ENCODE measurements at places on chromosomes 7 and 10.

DNA sequence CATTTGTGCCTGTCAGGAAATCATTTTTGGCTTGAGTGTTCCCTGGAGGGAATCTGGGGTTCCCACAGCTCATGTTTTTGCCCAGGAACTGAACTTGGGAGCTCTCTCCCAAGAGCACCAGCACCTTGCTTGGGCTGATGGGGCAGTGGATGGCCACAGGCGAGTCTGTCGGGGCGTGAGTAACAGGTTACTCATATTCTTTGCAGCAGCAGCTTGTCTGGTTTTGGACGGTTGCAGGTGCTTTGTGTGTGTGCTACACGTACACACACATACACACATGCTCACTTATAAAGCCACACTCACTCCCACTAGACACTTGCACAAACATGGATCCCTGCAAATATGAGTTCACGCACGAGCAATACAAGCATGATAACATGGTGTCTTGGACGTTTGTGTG is 2.9 kb upstream of the PALD1 start:
- DNase-seq: no peak

DNA sequence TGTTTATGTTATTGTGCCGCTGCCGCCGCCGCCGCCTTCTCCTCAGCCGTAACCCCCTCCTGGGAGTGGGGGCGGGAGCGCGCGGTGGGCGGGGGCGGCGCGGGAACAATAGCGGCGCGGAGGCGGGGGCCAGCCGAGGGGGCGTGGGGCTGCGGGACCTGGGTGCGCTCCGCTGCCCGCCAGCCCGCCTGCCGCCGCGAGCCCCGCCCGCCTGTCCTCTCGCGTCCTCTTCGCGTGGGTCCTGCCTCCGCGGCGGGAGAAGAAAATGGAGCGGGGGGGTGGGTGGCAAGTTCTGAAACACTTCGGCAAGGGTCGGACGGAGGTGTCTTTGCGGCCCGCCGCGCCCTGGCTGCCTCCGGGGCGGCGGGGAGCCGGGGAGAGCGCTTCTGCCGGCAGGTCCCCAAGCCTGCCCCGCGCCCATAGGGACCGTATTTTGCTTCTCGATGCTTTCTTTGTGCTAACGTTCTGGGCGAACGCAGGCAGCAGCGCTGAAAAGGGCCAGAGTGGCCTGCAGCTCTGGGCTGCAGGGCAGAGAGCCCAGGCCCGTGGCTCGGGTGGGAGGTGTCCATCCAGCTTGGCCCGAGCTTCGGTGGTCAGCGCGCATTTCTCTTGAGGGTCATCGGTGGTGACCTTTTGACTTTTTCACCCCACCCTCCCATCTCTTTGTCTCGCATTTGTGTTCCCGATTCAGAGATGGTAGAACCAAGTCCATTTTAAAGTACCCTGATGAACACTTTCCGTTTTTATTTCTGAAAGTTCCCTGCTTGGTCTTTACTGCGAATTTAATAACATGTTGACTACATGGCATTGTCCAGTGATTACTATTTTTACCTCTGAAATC is 613 bp downstream of the MAPK8 start:
- DNase-seq: peak; percentile 74

DNA sequence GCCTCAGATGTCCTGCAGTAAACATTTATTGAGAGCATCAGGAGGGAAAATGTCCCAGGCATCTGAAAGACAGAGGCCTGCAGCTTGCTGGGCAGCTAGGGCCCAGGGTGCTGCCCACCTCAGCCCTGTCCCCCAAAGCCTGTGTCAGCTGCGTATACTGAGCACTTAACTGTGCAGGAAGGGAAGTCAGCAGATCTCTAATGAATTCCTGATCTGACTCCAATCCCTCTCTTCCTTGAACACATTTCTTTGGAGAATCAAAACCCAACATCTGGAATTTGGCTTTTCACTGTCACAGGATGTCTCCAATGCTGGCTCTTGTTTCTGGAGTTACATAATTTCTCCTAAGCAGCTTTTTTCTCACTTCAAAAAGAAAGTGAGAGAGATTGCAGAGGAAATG is 364.7 kb upstream of the NFE2L3 start:
- DNase-seq: no peak

GRCh38 chr7:50307368-50308032 is 3.0 kb downstream of the IKZF1 start:
- DNase-seq: peak; percentile 88

DNA sequence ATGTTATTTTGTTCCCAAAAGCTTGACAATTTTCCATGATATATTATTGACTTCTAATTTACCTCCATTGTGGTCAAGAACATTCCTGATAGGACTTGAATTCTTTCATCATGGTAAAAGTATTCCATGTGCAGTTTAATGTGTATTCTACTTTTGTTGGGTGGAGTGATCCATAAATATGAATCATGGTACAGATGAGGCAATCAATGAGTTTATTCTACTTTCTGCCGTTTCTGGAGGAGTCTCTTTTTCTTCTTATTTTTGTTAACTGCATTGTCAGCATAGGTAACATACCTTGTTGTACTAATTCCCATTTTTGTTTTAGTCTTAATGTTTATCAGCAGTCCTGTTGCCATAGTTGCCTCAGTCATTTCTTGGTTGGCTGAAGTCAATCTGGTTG is 69.6 kb downstream of the SHOC2 start:
- DNase-seq: no peak

DNA sequence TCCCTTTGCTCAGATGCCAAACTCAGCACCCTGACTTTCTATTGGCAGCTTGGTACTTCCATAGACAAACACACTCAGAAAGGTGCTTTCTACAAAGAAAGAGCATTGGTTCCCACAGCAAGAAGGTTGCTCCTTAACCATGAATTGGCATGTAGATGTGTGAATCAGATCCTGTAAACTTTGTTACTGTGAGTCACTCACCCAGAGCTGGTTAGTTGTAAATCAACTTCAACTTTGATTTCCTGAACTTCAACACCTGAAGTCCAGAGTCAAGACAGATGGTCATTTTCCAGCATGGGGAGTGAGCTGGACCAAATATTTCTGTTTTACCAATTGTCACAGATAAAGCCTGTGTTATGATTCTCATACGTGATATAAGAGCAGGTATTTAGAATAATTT is 797.2 kb downstream of the TNS3 start:
- DNase-seq: no peak

DNA sequence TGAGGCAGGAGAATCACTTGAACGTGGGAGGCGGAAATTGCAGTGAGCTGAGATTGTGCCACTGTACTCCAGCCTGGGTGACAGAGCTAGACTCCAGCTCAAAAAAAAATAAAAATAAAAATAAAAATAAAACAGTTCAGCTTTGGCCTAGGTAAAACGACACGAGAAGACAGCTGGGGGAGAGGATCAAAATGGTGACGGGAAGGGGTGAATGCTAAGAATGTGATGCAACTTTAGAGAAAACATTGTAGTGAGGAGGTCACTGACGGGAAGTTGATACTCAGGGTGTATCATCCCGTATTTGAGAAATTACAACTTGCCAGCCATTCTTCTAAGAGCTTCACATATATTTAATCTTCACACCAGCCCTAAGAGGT is 1.1 kb downstream of the NDST2 start:
- no peak for DNase-seq

- DNase-seq: no peak
These were observed 618.9 kb downstream of the CALN1 start for GRCh38 chr7:71793251-71793650.

DNA sequence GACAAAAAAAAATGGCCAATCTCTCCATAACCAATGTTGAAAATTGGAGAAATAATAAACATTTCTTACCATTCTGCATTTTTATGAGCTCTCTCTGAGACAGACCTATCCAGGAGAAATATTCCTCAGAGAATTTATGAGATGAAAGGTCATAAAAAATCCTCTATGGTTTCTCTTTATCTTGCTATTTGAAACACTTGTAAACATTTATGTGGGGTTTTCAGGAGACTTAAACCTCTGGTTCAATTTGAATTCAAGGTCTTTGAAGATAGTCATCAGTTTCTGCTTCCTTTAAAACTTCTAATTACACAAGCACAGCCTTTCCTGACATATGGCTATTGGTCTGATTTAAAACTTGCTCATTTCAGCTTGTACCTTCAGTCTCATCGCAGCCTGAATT is 78.5 kb upstream of the APBB1IP start:
- DNase-seq: no peak

GRCh38 chr10:70052462-70053217 is at the start of gene MACROH2A2:
Gene MACROH2A2, plus strand, starts transcription at chr10:70052846. Its CDS starts 22,813 bp downstream, at chr10:70075659.
- DNase-seq: no peak

DNA sequence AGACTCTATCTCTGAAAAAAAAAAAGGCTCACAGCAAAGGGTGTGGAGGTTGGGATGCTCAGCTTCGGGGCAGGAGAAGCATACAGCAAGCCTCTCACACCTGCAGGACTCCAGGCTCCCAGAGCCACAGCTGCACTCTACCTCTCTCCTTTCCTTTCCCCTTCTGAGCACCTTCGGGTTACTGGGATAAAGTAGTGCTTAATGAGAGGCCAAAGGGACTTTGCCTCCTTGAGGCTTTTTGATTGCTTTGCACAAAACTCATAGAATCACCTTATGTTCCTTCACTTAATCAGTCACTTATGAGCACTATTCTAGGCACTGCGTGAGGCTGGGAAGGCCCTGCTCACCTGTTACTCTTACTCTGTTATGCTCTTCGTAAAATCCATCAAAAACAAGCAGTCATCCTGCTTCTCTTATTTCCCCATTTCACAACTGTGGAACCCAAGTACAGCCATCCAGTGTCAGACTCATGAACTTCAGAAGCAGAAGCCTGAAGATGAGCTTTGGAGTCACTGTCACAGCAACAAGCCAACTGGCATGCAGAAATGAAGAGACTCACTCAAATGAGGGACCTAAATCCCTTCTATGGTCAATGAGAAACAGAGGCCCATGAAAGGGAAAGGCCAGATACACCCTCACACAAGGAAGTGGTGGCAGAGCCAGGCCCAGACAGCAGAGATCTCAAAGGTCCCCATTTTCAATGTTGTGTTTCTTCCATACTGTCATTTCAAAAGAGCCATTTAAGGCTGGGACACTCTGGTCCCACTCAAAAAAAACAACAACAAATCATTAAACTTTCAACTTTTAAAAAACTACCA is 205.4 kb downstream of the KCNMA1 start:
- DNase-seq: no peak

DNA sequence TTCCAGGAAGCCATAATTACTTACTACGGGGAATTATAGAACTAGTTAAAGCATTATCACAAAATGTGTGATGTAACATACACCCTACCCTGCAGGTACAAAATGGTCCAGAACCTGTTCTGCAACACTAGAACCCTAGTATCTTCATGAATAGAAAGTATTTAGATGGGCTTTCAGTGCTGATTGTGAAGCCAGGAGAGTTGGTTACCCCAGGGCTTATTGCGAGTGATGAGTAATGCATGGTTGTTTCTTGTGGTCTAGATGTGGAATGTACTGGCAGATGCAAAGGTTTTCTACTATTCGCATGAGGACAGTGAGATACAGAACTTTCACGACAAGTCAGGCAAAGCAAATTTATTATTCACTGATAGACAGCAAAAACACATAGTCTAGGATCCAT is 33.6 kb upstream of the AGR3 start:
- DNase-seq: no peak

- DNase-seq: no peak
These were observed 48.0 kb upstream of the HMX3 start for GRCh38 chr10:123087786-123088185.

DNA sequence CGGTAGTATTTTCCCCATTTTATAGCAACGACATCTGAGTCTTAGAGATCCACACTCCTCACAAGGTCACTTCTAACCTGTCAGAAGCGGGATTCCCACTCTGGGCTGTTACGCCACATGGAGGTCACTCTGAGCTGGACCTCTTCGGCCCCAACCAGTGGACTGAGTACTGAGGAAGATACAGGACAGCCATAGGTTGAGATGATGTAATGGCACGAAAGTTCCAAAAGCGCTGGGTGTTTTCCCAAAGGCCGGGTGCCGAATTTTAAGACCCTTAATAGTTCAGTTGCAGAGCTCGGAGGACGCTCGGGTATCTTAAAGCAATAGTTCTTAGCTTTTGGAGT is 699 bp downstream of the GHITM start:
- no peak for DNase-seq

GRCh38 chr7:112453505-112454171 is 3.4 kb downstream of the IFRD1 start:
- no peak for DNase-seq

GRCh38 chr7:73972614-73973013 is 55.4 kb upstream of the ELN start:
- no peak for DNase-seq

- no peak for DNase-seq
These were observed 12.0 kb upstream of the LRRC61 start for GRCh38 chr7:150311146-150311545.

DNA sequence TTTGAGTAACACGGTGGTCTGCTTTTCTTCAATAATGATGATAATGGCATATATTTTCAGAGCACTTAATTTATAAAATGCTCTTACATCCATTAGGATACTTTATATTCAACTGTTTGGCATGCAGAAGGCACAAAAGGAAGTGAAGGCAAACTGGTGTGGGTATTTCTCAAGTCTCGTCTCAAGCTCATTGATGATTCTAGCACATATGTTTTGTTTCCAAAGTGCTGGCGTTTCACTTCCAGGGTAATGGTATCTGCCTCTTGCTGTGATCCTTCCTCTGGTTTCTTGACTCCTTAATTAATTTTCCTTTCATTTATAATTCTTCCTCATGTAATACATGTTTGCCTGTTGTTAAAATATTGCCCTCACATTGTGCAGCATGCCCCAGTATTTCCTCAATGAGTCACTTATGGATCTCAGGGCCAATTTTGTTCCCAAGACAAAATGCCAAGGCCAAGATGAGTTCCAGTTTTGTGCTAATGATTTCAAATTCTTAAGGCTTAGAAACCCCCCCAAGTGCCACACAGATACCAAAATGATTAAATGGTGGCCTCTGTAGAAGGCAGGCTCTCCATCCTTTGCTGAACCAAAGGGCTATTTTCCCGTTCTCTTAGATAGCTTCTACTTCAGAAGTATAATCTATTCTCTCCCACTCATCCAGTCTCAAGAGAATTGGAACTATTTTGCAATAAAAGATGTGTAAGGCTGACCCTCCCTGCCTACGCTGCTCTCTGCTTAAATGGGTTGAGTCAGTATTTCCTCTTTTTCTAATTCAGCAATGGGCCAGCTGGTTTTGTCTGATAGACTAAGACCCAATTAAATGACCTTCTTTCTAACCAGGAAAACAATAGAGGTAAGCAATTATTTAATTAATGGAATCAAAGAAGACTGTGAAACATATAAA is 171.2 kb downstream of the ZNF365 start:
- peak; percentile 95 for DNase-seq

DNA sequence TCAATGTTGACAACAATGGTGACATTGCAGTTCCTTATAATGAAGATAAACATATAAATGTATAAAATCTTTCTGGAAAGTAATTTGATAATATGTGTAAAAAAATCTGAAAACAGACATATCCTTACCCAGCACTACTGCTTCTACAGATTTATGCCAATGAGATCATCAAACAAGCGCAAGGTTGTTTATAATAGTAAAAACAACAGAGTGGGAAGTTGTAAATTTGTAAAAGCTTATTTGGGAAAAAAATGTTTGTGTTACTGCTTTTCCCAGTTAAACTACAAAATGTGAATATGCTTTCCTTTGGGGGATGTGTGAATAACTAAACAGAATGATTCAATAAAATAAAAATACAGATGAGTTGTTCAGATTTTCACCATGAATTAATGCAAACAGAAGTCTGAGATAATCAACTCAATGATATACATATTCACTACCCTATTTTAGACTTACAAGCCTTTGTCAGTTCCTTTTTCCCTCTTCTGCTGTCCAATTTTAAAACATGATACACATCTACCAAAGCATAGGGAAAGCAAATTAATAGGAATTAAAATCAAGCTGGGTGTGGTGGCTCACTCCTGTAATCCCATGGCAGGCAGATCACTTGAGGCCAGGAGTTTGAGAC is 82.1 kb downstream of the USP6NL start:
- no peak for DNase-seq
